ENCODE measurements at places on chromosomes 6 and 20.

DNA sequence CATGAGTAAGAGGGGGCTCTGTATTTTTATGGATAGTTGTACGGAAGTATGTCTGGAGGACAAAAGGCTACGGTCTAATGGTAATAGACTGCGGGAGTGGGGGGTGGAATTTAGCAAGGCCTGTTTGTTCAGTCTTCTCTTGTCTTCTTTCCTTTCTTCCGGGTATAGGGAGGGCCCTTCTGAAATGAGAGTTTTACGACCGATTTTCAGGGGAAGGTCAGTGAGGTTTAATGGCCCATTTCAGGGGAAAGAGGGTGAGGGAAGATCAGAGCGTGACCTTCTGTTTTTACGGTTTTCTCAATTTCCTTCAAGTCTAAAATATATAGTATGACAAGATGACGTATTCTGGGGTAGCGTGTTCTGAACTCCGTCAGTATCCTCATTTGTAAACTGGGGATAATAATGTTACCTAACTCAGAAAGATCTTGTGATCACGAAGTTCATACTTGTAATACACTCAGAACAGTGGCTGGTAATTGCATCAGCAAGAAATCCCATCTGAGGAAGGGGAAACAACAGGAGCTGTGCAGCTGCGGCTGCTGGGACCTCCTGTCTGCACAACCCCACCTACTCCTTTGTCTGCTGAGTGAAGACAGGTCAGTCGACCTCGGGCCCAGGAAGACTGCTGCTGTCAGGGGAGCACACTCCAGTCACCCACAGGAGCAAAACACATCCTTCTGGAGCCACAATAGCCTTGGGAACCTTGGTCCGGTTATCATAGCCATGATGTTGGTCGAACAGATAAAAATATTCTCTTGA lies 90.4 kb downstream of the MAP3K7 start:
- DNase-seq: no peak

GRCh38 chr20:51175156-51175555 lies 152.2 kb upstream of the KCNG1 start:
- peak; percentile 66 for DNase-seq

GRCh38 chr6:53543359-53544216 lies 1.3 kb downstream of the GCLC start:
- no peak for DNase-seq

GRCh38 chr6:29524044-29524443 lies 35.5 kb downstream of the UBD start:
- no peak for DNase-seq

DNA sequence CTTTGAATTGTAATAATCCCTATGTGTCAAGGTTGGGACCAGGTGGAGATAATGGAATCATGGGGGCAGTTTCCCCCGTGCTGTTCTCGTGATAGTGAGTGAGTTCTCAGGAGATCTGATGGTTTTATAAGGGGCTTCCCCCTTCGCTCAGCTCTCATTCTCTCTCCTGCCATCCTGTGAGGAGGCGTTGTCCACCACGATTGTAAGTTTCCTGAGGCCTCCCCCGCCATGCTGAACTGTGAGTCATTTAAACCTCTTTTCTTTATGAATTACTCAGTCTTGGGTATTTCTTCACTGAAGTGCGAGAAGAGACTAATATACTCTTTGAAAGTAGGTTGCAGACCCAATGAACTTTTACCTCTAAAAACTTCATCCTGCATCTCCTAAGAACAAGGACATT lies 39.2 kb upstream of the KCNG1 start:
- no peak for DNase-seq

- no peak for DNase-seq
Measured at GRCh38 chr20:38001981-38002380, 31.3 kb downstream of the TTI1 start.

DNA sequence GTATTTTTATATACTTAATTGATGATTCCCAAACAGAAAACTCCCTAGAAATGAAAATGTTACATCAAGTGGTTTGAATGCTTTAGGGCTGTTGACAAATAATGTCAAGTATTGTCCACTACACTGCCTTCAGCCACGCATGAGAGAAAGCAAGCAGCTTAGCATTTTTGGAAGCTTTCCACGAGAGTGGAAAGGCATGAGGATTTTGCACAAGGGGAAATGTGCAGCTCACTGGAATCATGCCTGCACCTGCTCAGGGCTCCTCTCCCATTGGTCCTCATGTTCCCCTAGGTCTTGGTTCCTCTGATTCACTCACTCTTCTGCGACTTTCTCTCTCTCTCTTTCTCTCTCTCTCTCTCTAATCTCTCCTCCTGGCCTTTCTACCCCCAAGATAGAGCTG lies 439.5 kb upstream of the CDH4 start:
- DNase-seq: no peak

GRCh38 chr20:61520893-61521460 lies 268.9 kb downstream of the CDH4 start:
- peak; percentile 73 for DNase-seq

- no peak for DNase-seq
Measured at GRCh38 chr6:36280467-36280866, 10.6 kb downstream of the PNPLA1 start.

DNA sequence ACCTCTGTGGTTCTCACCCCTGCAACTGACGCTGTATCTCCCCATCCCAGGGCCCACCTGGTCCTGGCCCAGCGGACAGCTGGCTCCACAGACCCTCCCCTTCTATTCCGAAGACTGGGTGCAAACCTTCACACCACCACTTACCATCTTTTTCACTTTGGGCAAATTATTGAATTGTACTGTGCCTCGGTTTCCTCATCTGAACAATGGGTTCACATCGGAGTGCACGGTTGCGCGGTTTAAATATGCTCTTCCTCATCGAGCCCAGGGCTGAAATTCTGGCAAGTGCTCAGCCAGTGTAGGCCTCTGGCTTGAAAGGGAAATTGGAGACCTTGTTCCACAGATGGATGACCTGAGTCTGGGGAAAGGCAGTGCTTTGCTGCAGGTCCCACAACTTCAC lies 2.9 kb upstream of the ARFGAP1 start:
- no peak for DNase-seq
